Endodermal cell (in vitro differentiated cells): ENCODE measurements at places on chromosomes 11 and 22. TPM values are rescaled to one million over a fixed set of nuclear protein-coding genes. Genes with fewer than 3 reads are reported as not detected.

The MS4A2 gene
- not detected in 3 replicates for total RNA-seq

The IL17REL gene
- 0.15 TPM in 1 of 3 replicates, not detected in the others for total RNA-seq

The IGLL1 gene
- total RNA-seq: not detected in 2 replicates

The CATSPER1 gene
- not detected in 3 replicates for total RNA-seq

The PAK1 gene
- 91.3 and 92.1 TPM in 2 replicates for total RNA-seq

The MMP27 gene
- not detected in 3 replicates for total RNA-seq

The OR52N4 gene
- total RNA-seq: not detected in 3 replicates

The MPPED2 gene
- 16.4 and 18.7 TPM in 2 replicates for total RNA-seq

The SMTNL1 gene
- total RNA-seq: 0.22 and 0.36 TPM in 2 replicates

The MRGPRF gene
- total RNA-seq: 3.2 to 4.2 TPM (median 3.7 TPM) in 3 replicates

The MRGPRX3 gene
- total RNA-seq: not detected in 3 replicates

The ISX gene
- 0.07 TPM in 1 of 2 replicates, not detected in the other for total RNA-seq

The TCN1 gene
- not detected in 2 replicates for total RNA-seq

The MYBPC3 gene
- total RNA-seq: 0.07 TPM in 1 of 2 replicates, not detected in the other

GRCh38 chr22:33923660-33924246, 3.5 kb upstream of the LARGE1 start:
- peak; percentile 85 for DNase-seq

DNA sequence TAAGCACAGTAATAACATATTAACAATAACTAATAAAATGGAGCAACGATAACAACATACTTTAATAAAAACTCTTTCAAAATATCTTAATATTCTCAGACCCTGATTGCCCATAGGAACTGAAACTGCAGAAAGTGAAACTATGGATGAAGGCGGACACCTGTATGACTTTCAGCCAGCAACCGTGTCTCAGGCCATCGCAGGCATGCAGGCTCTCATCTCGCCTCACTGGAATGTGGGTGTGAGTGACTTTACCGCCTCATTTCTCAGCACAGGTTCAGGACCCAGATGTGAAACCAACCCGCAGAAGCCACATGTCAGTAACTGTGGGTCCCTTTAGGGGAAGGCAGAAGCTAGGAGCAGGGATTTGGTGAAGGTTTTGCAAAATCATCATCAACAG, 539.1 kb downstream of the FAM181B start:
- DNase-seq: peak; percentile 59

GRCh38 chr22:17847360-17848078, 73.2 kb upstream of the BID start:
- DNase-seq: peak; percentile 62

GRCh38 chr11:129578006-129578405, 202.4 kb downstream of the BARX2 start:
- DNase-seq: no peak

- DNase-seq: peak; percentile 71
Observed at GRCh38 chr22:20267441-20268278, 458 bp downstream of the RTN4R start.

GRCh38 chr11:103633068-103633788, 403.2 kb upstream of the DDI1 start:
- no peak for DNase-seq

- no peak for DNase-seq
Observed at GRCh38 chr11:133984828-133985227, 28.1 kb upstream of the IGSF9B start.

DNA sequence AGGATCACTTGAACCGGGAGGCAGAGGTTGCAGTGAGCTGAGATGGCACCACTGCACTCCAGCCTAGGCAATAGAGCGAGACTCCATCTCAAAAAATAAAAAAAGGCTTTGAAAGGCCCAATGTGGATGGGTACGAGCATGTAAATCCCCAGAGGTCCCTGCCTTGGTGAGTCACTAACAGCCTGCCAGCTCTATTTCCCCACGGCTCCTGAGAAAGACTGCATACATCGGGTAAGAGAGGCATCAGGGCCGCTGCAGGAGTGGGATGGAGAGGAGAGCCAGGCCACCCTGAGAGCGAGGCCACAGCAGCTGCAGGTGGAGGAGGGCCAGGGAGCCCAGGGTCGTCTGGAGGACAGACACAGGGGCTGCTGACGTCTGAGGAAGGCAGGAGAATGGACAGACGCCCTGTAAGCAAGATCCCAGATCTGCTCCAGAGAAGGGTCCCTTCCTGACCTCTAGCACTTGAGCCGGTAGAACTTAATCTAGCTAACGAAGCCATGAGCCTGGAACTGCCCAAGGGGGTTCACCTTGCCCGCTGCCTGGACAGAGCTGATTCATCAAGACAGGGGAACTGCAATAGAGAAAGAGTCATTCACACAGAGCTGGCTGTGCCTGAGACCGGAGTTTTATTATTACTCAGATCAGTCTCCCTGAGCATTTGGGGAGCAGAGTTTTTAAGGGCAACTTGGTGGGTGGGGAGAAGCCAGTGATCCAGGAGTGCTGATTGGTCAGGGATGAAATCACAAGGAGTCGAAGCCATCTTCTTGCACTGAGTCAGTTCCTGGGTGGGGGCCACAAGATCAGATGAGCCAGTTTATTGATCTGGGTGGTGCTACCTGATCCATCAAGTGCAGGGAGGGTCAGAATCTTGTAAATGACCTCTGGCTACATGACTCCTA, 5.1 kb upstream of the KRTAP5-9 start:
- no peak for DNase-seq

GRCh38 chr22:29342177-29342576, 26.7 kb upstream of the RASL10A start:
- no peak for DNase-seq

DNA sequence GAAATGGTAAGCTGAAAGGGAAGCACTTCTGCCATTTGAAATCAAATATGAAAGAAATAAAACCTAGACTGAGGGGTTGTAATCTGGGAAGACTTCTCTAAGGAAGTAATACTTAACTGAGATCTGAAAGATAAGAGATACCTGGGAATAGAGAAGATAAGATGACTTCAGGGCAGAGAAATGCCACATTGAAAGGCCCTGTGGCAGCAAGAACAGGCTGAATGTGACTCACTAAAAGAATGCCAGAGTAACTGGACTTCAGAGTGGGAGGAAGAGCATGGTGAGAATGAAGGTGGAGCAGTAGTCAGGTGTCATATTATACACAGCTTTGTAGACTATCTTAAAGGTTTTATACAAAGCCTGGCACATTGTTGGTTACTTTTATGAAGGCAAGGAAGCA, 17.6 kb downstream of the CALCA start:
- no peak for DNase-seq

GRCh38 chr11:85672105-85672902, 7.4 kb upstream of the CREBZF start:
- DNase-seq: no peak

DNA sequence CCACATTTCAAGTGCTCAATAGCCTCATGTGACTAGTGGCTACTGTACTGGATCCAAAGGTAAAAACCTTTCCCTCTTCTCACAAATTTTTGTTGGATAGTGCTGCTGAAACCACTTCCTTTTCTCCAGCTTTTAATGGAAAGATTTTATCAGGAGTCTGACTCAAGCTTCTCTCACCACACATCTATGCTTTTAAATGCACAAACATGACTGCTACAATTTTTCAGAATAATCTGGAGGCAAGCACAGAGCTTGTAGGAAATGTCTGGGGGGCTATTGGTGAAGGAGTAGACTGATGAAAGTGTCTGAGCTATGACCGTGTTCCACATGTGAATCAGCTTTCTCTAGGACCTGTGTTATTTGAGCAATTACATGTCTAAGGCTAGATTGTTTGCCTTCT, 101.1 kb upstream of the FAT3 start:
- no peak for DNase-seq

GRCh38 chr11:12066799-12067508, 43.4 kb upstream of the MICAL2 start:
- peak; percentile 89 for DNase-seq

- no peak for DNase-seq
Observed at GRCh38 chr11:59555601-59556114, 44.3 kb downstream of the OR4D9 start.

GRCh38 chr22:17570851-17571631, 7.7 kb downstream of the SLC25A18 start:
- peak; percentile 59 for DNase-seq

GRCh38 chr22:38305471-38306448, 11.5 kb downstream of the CSNK1E start:
- peak; percentile 88 for DNase-seq

GRCh38 chr11:83722392-83723119, 436.4 kb upstream of the CCDC90B start:
- DNase-seq: peak; percentile 64

DNA sequence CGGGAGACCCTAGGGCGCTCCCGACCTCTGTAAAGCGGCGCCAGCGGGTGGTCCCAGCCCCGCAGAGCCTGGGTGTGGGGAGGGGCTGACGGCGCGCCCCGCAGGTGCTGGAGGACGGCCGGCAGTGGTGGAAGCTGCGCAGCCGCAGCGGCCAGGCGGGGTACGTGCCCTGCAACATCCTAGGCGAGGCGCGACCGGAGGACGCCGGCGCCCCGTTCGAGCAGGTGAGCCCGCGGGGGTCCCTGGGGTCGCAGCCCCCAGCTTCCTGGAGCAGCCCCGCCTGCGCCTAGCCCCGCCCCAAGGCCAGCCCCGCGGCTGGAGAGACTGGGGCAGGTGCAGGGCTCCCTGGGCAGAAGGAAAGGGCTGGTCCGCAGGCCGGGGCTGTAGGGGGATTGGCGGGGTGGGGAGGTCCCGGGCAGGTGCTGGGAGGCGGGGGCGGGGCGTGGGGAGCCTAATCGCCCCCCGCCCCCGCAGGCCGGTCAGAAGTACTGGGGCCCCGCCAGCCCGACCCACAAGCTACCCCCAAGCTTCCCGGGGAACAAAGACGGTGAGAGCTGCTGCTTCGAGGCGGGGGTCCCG, 19.7 kb downstream of the EPS8L2 start:
- peak; percentile 75 for DNase-seq

DNA sequence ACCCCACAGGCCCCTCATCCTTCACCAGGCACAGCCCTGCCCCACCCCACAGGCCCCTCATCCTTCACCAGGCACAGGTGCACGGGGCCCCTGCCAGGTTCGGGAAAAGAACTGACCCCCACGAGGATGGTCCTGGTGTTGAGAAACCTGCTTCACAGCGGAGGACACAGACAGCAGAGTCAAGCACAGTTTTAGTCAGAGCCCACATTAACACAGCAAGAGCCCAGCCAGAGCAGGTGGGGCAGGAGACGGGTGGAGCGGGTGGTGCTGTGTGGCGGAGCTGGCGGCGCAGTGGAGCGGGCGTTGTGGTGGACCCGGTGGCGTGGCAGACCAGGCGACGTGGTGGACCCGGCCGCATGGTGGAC, 1085.5 kb downstream of the BRD1 start:
- no peak for DNase-seq

- DNase-seq: no peak
Observed at GRCh38 chr22:21669026-21669425, 3.2 kb downstream of the PPIL2 start.

DNA sequence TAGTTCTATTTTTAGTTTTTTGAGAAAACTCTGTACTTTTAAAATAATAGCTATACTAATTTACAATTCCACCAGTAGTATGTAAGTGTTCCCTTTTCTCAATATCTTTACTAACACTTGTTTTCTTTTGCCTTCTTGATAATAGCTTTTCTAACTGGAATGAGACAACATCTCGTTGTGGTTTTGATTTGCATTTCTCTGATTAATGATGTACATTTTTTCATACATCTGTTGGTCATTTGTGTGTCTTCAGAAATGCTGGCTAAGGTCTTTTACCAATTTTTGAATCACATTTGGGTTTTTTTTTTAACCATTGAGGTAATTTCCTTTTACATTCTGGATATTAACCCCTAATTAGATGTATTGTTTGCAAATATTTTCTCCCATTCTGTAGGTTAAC, 258.9 kb downstream of the DYNC2H1 start:
- no peak for DNase-seq

- no peak for DNase-seq
Observed at GRCh38 chr22:43978558-43978957, 23.3 kb downstream of the SAMM50 start.

DNA sequence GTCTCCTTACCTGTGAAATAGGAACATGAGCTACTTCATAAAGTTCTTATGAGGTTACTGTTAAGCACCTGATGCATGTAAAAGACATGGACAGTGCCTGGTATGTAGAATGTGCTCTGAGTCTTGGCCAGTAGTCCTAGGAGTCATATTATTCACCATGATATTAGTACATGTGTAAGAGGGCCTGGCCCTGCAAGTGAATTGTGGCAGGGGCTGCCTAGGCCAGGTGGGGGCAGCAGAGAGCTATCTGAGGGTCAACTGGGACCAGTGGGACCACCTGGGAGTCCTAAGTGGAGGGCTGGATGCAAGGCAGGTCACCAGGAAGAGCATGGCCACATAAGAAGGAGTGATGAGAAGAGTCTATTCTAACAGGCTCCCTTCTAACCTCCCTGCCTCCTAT, 529.5 kb downstream of the SOX6 start:
- peak; percentile 96 for DNase-seq

GRCh38 chr22:50082961-50083461, 2.2 kb downstream of the MLC1 start:
- no peak for DNase-seq

DNA sequence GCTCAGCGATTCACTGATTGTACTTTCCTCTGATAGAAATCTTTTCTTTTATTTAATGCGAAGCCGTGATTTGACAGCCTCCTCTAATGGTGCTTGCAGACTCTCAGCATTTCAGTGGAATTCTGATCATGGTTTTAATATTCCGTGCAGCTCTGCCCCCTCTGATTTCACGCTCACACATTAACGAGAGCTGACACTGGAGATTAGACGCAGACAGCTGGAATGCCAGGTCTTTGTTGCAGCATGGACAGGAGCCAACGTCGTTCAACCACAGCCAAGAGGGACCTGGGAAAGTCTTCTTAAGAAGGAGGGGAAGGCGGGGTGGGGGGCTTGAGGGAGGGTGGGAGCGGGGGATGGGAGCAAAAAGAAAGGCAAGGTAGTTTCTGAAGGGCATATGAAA, 186.4 kb downstream of the BLID start:
- DNase-seq: peak; percentile 57

GRCh38 chr11:3006505-3007260, 14.6 kb upstream of the NAP1L4 start:
- no peak for DNase-seq

DNA sequence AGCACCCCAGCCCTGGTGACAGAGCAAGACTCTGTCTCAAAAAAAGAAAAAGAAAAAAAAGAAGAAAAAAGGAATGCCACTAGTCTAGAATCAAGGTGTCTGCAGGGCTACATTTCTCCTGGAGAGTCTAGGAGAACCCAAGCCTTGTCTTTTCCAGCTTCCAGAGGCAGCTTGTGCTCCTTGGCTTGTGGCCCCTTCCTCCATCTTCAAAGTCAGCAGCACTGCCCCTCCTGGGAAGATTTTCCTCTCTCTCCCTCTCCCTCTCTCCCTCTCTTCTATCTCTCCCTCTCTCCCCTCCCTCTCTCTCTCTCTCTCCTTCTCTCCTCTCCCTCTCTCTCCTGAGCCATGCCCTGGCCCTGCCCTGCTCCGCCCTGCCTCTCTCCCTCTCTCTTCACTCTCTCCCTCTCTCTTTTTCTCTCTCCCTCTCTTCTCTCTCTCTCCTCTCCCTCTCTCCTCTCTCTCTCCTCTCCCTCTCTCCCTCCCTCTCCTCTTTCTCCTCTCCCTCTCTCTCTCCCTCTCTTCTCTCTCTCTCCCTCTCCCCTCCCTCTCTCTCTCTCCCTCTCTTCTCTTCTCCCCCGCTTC, 97.7 kb upstream of the FGF3 start:
- DNase-seq: no peak

- no peak for DNase-seq
Observed at GRCh38 chr11:116939499-116939898, 102.1 kb upstream of the APOA1 start.
